Activated CD4-positive, CD25-positive, alpha-beta regulatory T cell treated with anti-CD3 and anti-CD28 coated beads, Interleukin-2, amount 50 U/mL, for 24 hours (primary cell): ENCODE measurements at places on chromosomes 3 and 15.
A peak's percentile ranks its signal among the peaks of the same experiment; 100 is the strongest.

- no peak for ATAC-seq
Observed at GRCh38 chr3:107525644-107526305, 3.0 kb downstream of the BBX start.

GRCh38 chr3:21898316-21898715, 147.3 kb upstream of the ZNF385D start:
- ATAC-seq, result no peak

DNA sequence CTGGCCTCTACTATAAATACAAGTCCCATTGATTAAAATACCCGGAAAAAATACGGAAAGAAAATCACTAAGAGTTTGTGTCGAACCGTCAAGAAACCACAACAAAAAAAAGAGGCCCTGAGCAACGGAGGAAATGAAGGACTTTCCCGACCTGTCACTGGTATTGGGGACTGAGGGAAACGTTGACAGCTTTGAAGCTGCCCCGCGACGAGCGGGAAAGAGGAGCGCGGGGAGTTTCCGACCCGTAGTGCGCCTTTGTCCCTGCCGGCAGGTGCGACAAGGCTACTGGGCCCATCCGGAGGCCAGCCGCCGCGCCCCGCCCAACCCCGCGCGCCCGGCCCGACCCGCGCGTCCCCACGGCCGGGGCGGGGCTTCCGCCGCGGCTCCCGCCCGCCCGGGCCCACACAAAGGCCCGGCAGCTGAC, 416 bp downstream of the PBRM1 start:
- peak; percentile 73 for ATAC-seq

- no peak for ATAC-seq
Observed at GRCh38 chr3:23697416-23697815, 108.3 kb upstream of the UBE2E1 start.

DNA sequence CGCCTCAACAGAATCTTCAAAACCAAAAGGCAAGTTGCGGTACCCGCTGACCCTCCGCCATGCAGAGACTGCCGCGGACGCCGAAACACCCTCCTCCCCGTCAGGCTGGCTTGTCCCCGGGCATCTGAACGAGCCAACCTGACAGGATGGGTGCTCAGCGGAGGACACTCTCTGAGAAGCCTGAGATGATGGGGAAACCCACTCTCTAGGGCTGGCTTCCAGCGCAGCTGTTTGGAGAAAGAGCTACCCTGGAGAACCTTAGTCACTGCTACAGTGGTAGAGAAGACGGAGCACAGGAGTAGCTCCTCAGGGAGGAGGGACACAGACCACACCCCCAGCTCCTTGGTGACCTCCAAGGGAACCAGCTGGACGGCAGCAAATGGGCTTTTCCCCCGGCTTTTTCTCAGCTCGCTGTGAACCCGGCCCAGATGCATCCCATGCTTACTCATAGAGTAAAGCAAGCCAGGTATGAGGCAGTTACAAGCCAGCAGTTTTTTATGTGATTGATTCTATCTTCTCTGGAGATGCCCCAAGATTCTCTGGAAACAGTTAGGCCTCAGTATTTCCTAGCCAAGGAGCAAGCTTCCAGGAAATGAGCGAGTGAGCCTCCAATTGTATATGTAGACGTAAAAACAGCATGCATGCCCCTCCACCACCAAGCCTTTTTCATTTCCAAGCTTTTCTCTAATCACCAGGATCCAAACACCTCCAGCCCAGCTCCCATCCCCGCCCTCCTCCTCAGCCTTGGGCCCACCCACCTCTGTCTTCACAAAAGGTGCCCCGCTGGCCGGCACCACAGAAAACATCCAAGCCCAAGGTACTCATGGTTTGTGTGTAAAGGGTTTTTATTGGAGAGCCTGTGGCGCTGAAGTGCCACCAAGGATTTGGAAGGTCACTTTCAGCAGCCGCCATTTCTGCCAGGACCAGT, 38.7 kb downstream of the FAM174B start:
- ATAC-seq, result no peak

DNA sequence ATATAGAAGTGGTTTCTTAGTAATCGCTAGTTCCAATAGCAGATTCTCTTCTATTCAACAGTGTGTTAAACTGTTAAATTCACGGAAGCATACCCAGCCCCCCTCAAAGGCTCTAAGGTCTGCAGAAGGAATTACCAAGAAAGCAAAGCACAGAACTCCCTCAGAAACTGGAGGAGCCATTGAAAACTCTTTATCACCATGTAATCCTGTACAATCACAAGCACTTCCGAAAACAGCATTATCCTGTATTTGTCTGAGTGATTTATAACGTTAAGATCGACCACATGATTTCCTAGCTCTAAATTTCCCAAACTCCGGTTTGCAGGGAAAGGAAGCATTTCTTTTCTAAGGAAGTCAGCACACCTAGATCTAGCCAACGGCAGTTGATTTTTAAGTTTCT, 20.0 kb downstream of the MYO1E start:
- ATAC-seq, result no peak

- no peak for ATAC-seq
Observed at GRCh38 chr15:61796056-61796455, 264.2 kb downstream of the VPS13C start.

- no peak for ATAC-seq
Observed at GRCh38 chr3:187746442-187747281, 1.4 kb upstream of the BCL6 start.

DNA sequence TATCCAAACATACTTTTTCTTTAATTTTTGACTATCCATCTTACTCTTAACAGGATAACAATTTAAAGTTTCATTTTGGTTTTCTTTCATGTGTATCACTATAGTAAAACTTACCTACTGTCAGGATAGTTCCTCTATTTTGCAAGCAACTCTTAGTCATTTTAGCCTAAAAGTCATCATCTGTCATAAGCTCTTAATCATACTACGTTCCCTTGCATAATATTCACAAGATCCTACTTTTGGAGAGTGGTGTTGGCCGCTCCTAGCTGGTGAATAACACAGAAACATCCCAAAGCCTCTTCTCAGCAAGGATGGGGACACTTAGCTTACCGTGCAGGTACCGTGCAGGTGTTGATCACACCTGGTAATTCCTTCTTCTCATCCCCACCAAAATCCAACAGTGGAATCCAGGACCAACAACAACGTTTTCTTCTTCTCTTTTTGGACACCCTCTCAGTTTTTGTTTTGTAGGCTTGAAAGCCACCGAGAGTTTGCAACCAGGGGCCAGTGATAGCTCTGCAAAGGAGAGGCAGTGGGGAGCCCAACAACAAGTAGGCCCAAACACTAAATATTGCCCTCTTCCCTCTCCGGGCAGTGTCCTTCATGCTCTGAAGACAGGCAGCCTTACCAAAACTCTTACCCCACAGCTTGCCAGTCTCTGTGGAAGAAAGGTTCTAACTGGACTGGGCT, 433 bp downstream of the FILIP1L start:
- no peak for ATAC-seq

- ATAC-seq, result no peak
Observed at GRCh38 chr3:148089171-148089570, 608.5 kb upstream of the AGTR1 start.

GRCh38 chr3:153621953-153622352, 459.9 kb downstream of the RAP2B start:
- peak; percentile 66 for ATAC-seq

DNA sequence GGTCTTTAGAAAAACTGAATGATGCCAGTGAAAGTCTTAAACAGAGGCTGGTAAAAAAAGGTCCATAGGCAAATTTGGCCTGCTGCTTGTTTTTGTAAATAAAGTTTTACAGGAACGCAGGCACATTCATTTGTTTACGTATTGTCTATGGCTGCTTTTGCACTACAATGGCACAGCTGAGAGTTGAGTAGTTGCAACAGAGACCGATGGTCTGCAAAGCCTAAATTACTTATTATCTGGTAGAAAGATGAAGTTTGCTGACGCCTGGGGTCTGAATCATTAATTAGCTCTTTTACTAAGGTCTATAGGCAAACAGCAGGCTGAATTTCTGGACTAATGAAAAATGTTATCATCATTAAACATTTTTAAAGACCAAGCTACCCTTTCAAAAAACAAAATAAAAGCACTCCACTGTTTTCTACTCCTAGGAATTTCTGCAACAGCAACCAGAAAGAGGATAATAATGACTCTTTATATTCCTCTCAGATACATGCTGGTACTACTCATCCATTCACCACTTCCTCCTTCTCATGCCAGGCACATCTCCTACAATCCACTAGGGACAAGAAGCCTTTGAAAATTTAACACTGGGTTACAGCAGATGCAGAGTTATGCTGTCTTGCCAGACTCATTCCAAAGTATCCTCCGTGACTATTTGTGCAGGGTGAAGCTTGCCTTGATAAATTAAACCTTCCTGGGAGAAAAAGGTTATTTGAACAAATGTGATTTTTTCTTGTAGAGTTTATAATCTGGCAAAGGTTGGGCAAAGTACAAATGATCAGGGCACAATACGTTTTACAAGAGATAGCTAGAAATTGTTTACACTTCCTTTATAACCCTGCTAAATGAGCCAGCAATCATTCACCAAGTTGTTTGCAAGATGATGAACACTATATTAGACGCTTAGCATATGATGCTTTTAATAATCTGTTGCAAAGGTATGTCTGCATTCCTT, 6.0 kb downstream of the GATM start:
- no peak for ATAC-seq

GRCh38 chr3:72496051-72496670, 352.1 kb downstream of the SHQ1 start:
- no peak for ATAC-seq

GRCh38 chr3:107217172-107217571, 160.1 kb upstream of the CCDC54 start:
- no peak for ATAC-seq

- ATAC-seq, result no peak
Observed at GRCh38 chr3:49629866-49630265, 44.3 kb upstream of the APEH start.

GRCh38 chr15:94691169-94691568, 459.8 kb downstream of the MCTP2 start:
- ATAC-seq, result no peak

GRCh38 chr15:90840157-90840855, 28.1 kb upstream of the FURIN start:
- ATAC-seq, result no peak

DNA sequence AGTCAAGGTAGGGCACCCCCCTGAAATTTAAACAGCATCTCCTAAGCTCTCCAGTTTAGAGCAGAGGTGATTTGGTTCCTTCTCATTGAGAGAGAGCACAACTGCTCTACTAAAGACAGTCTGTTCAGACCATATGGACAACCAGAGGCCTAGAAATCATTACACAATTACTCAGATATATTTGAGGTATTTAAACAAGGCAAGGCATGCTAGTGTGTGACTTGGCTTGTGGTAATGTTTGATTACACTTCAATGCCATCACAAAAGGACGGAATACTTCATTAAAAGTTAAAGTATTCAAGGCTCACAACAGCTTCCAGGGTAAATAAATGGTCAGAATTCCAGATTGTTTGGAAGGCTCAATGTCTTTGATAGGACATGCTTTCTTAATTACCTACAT, 110.2 kb downstream of the LRTM1 start:
- ATAC-seq, result no peak

- ATAC-seq, result no peak
Observed at GRCh38 chr3:167852216-167852615, 116.7 kb downstream of the SERPINI1 start.
